ENCODE measurements at places on chromosomes 16 and 17.

DNA sequence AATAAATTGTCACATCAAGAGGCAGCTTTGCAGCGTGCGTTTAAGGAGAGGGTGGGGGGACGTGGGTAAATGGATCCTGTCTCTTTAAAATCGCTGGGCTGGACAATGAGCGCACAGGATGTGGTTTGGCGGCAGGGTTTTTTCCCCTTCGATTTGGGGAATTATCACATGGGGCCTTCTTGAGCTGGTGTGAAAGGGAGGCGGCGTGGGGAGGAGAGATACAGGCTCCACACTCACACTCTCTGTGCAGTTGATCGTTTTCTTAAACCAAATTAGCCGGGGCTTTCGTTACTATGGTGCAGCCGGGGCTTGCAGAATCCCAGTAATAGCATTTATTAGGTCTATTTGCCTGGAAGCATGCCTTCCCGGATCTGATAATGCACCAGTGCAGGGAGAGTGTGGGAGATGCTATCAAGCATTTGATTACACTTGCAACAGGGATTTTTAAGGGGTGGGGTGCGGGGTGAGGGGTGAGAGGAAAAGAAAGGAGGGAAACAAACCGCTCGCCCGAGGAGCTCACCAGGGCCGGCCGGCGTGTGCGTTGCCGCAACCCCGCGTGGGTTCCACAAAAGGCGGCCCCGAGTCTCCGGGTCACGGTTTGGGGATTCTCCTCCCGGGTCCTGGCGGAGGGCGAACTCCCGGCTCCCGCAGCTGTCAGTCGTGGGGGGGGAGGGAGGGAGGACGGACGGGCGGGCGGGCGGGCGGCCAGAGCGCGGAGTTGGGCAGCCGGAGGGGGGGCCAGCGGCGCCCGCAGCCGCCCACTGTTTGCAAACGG lies 58.8 kb upstream of the GSE1 start:
- DNase-seq, result peak; percentile 60

DNA sequence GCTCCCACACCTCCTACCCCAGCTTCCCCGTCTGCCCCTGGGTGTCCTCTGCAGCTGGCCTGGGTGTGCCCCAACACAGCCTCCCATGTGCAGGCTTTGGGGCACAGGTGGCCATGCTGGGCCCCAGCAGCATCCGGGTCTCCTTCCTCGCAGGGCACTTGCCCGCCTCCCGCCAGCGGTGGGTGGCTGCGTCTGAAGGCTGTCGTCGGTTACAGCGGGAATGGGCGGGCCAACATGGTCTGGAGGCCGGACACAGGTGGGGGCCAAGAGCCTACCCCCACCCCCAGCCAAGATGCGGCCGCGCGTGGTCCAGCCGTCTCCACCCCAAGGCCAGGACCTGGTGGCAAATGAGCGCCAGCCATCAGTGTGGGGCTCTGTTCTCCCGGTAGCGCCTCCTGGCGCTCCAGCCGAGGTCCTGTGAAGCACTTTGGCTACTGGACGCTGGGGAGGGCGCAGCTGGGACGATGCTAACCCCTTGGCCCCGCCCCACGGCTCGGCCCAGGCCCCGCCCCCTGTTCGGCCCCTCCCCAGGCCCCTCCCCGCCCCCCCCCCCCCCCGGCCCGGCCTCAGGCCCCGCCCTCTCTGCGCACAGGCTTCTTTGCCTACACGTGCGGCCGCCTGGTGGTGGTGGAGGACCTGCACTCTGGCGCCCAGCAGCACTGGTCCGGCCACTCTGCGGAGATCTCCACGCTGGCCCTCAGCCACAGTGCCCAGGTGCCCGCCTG lies 7.3 kb upstream of the RHOT2 start:
- peak; percentile 28 for DNase-seq

DNA sequence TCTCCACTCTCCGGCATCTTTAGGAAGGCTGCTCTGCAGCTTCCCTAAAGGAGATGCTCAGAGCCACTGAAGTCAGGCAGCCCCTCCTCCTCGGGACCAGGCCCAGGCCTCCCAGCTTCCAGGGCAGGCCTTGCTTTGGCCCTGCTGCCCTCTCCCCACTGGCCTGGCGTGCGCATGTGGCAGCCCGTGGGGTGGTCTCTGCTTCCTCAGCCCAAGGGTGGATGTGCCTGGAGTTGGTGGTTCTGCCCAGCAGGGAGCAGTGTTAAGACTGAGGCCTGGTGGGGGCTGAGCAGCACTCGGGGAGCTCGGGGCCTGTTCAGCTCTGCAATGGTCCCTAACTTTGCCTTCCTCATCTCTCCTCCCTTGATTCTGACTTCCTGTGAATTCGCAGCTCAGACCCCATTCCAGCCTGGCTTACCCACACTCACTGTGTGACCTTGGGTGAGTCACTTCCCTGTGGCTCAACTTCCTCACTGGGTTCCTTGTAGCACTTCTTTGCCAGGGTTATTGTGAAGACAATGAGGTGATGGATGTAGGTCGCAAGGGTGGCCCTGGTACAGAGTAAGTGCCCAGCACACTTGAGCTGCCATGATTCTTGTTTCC lies 63.2 kb downstream of the NKD1 start:
- DNase-seq, result no peak

DNA sequence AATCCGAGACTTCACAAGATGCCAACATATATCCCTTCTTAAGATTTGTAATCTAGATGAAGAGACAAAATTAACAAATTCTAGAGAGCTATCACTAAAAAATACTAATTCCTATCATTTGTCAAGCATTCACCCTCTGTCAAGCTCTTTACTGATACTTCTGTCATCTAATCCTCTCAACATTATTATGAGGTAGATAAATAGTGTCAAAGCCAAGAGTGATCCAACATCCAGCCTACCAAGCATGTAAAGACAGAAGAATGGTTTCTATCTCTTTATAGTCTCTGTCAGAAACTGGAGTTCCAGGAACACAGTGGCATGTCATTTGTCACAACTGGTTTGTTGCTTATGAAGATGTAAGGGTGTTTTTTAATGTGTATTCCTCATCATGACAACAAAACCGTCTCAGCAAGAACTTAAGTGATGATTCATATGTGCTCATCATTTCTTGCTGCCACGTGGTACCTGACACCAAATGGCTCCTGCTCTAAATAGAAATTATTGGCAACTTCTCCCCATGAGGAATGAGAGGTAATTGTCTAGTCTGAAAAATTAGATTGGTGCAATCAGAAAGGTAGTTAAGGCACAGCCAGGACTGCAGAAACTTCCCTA lies 196.8 kb downstream of the TOX3 start:
- no peak for DNase-seq

DNA sequence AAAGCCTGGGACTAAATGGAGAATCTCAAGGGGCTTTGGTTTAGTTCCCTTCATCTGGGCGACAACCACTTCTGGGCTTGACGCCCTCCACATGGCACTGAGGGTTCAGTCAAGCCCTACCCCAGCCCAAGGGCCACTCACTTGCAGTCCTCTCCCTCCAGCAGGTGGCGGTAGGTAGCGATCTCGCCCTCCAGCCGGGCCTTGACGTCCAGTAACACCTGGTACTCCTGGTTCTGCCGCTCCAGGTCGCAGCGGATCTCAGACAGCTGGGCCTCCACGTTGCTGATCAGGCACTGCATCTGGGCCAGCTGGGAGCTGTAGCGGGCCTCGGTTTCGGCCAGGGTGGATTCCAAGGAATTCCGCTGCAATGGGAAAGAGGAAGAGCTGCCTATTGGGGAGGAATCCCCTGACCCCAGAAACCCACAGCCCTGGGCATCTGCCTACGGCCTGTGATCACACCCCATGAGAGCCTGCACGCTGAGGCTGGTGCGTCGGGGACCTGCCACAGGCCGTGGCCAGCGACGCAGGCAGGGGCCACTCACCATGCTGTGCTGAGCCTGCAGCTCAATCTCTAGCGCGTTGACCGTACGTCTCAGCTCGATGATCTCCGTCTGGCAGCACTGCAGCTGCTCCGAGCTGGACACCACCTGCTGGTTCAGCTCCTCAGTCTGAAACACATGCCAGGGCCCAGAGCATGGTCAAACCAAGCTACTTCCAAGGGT lies 2.7 kb downstream of the KRT36 start:
- DNase-seq, result no peak

DNA sequence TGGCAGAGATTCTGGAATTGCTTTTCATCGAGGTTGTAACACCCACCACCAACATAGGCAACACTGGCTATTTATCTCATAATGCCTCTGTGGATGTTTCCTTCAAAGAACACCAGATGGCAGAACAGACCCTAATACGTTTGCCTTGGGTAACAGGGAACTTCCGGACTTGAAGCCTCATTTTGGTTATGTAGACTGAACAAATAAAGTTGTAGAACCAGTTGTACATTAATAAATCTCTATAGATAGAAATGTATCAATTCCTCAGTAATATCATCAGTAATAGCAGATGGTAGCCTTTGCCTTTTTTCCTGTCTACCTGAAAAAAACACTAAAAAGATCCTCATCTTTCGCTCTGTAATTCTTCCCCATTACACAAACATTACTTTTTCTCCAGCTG lies 25.9 kb upstream of the APOH start:
- DNase-seq, result peak; percentile 6

DNA sequence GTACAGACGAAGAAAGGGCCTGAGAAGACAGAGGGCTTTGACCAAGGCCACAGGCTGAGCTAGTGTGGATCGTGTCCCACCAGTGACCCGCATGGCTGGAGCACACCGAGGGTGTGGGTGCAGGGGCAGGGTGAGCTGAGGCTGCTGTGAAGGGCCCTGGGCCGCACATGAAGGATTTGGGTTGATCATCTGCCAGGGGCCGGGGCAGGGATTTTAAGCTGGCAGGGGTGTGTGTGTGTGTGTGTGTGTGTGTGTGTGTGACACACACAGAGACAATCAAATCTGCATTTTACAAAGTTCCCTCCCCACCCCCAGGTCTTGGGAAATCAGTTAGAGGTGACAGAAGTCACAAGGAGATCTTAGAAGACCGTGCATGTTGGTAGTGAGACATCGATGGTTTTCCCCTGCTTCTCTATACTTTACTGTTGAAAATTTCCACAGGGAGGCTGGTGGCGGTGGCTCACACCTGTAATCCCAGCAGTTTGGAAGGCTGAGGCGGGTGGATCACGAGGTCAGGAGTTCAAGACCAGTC lies 65.2 kb downstream of the SRCIN1 start:
- DNase-seq, result no peak

DNA sequence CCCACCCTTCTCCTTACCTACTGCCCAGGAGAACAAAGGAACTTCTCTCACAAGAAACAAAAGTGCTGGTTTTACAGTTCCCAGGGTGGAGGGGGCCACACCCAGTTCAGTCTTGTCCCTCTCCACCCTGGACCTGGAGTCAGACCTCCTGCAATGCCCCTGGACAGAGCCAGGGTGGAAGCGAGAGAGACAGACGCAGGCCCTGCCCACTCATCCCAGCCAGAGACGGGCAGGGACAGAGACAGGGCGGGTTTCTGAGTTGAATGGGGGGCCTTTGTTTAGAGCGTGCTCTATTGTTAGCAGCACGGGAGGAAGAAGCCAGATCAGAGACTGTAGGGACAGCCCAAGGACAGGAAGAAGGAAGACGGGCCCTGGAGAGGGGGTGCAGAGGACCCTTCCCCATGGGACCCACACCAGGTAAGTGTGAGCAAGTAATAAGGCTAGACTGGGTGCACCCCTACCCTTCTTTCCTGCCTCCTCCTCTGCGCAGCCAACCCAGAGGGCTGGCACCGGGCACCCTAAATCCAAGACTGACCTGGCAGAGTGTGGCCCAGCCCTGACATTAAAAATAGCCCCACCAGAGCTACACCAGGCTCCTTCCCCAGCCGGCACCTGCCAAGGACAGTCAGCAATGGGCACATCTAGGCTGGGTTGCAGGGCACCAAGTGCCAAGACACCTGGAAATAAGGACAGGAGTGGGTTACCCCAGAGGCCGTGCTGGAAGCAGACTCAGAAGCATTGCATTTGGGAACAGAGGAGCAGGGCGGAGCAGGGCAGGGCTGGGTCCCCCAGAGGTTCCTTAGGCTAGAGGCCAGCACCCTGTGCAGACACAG lies 10.9 kb downstream of the JUP start:
- no peak for DNase-seq

- no peak for DNase-seq
Observed at GRCh38 chr16:87757841-87758426, 7.9 kb downstream of the KLHDC4 start.
